ENCODE measurements at places on chromosomes 6 and 20.

DNA sequence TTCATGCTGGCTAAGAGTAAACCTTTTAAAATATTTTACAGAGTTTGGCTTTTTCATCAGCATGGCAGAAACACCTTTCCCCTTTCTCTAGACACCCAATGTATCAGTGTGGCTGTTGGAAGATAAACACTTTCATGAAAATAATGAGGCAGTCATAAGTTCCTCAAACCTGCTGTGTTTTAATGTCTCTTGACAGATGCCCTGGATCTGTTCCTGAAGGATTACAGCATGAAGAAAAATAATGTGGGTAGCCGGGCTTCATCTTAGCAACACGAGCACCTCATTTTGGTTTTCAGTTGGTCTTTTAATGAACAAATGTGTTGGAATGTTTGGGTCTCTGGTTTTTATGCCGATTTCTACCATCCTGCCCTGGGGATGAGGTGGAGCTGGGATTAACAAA lies 45.5 kb upstream of the UNC93A start:
- no peak for DNase-seq

DNA sequence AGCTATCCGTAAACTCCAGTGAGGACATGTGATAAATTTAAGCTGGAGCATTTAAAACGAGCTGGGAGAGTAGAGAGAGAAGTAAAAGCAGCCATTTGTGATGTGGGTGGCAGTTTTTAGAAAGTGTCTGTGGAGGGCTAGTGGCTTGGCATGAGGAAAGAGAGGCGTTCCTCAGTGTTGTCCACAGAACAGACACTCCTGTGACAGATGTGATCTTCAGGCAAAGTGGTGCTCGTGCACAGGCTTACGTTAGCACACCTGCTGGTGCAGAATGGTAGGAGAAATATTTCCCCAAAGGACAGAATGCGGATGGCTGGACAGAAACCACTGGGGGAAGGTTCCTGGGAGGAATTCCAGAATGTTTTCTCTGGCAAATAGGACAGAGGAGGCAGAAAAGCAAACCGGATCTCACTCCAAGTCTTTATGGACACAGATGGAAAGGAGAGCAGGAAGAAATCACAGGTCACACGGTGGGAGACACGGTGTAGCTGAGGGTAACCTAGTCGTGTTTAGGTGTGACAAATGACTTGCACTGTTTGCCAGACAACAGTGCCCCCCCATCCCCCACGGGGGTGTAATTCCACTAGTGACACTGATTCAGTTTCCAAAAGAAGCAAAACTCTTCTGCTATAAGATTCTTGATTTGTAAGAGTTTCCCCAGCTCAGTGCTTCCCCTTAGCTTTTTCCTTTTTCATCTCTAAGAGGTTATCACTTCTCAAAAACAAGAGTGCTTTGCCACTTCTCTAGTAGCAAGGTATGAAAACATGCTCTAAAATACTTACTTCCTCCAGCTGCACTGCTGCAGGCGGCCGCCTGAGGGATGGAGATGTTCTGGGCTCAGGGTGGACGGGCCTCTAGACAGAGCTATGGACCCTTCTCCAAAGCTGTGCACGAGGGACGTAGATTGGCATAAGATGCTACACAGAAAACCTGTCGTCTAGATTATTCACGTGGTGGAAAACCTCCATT lies 293.2 kb downstream of the QKI start:
- no peak for DNase-seq

DNA sequence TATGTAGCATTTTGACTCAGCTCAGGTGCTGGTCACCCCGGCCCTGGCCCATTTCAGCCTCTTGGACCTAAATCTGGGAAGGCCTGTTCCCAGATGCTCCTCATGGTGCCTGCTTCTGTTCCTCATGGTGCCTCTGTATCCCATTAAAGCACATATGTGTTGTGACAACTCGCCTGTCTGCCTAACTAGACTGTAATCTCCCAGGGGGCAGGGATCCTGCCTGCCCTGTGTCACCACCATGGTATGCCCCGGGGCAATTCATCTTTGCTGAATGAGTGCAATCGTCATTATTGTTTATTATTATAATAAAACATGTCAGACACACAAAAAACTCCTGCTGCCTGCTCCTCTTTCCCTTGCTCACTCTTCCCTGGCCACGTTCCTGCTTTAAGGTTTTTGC lies 62.0 kb downstream of the ZFP64 start:
- no peak for DNase-seq

DNA sequence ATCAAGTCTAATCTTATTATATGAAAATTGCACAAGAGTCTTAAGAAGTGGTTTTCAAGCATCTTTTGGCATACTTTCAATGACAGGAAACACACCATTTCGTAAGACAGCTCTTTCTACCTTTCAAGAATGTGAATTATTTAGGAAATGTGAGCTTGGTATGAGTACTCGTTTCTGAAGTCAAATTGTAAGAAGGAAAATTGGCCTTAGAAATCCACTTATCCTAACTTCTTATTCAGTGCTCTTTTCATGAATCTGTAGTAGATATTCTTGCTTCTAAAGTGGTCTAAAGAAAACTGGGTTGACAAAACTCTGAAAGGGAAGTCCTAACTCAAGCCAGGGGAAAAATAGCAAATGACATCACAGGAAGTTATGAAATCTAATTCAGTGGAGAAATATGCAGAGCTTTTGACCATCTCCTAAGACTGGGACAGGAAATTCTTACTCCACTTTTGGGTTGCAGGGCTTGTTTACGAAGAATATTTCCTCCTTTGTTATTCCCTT lies 38.5 kb upstream of the OGFRL1 start:
- no peak for DNase-seq

- DNase-seq, result no peak
Observed at GRCh38 chr6:117498159-117498558, 15.7 kb downstream of the DCBLD1 start.

- no peak for DNase-seq
Observed at GRCh38 chr20:37529214-37529967, 1.7 kb upstream of the BLCAP start.

- DNase-seq, result no peak
Observed at GRCh38 chr6:1278061-1278720, 33.7 kb upstream of the FOXQ1 start.

DNA sequence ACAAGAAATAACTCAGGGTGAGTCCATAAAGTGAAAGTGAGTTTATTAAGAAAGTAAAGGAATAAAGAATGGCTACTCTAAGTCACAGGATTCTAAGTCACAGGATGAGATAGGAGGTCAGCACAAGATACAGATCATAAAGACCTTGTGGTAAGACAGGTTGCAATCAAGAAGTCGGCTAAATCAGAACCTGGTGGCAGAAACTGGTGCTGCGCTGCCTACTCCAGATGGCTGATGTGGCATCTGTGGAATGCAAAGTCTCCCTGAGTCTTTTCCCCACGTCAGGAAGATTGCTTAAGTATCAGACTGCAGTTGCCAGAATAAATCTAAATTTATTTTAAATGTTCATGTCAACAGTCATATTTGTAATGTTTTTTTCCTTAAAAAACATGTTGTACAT lies 10.7 kb upstream of the KCNK15 start:
- no peak for DNase-seq

- DNase-seq, result no peak
Observed at GRCh38 chr6:105192707-105193465, 13.1 kb upstream of the POPDC3 start.

GRCh38 chr6:20217891-20218290 lies 5.6 kb upstream of the MBOAT1 start:
- no peak for DNase-seq

DNA sequence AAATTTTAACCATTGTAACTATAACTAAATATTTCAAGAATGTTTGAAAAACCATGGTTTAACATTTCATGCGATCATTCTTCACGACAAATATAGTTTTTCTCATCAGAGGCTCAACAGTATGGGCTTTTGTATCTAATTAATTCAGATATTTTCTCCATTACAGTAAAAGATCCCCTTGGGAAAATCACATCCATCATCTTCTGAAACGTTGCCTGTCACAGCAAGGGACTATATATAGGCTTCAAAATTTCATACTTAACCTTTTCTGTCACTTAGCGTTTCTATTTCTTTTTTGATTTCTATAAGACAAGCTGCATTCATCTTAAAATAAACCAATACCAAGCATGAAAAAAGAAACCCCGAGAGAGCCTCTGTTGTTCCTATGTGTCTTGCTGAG lies 710.0 kb downstream of the PRKN start:
- no peak for DNase-seq

DNA sequence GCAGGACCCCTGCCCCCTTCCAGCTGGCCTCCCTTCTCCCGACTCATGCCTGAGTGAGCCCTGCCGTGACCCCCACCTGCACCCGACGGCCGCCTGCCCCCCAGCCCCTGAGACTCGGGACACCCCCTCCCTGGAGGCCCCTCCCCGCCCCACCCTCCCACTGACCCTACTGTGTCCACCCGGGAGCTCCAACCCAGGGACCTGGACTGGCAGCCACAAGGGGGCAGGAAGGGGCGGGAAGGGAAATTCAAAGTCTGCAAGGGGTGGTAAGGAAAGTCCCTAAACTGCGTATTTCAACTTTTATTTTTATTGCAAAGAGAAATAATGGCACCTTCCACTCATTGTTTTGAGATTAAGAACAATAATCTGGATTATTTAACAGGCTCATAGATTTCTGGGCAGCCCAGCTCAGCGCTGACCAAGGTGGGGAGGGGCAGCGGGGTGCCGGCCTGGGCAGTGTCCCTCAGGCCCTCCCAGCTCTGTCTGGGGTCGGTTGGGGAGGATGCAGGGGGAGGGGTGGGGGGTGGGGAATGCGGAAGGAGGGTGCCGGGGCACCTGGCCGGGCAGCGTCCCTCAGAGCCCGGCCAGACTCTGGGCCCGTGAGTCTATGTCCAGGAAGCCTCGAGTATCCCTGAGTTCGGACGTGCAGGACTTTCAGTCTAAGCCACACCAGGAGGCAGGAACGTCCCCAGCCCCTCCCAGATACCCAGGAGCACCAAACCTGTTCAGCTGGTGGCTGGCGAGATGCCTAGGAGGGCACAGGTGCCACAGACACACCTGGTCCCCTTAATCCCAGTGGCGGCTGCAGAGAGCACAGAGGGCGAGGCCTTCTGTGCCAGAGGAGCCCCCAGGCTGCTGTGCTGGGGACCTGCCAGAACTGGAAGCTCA lies 1.3 kb upstream of the PTK6 start:
- no peak for DNase-seq

DNA sequence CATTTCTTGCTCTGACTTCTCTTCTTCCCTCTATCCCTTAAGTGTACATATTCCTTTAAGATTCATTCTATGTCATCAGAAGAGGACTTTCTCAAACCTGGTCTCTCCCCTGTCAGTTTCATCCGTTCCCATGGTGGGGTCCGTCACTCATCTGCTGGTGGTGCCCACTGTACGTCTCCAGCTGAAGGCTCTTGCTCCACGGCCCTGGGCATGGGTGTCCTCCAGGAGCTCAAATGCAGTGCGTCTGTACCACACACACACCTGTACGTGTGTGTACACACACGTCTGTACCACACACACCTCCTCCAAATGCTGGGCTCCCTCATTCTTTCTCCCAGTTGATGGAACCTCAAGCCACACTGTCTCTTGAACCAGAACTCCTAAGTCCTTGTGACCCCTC lies 85.6 kb downstream of the CAP2 start:
- DNase-seq, result no peak

DNA sequence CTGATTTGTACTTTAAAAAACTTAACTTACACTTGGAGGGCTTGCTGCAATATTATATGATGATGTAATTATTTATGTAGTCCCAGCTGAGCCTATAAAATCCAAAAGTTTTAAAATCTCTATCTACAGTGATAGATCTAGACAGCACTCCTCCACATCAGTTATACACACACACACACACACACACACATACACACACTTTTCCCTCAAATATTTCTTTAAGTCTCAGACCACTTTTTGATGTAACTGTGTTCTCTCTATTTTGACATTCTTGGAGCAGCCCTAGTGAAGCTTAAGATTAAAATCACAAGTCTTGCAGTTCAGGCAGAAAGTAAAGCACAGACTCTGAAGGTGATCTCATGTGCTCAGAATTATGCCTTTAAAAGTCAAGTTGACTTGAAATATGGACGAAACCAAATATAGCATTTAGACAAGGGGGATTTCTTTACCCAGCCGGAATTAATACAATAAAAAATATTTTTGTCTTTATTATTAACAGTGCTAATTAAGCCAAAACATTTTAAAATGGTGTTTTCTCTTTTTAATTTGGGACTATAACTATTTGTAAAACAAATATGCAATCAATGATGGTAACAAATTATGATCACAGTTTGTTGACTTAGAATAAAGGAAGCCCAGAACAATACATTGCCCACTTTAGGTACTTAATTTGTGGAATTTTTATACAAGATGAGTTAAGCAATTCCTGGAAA lies 63.5 kb upstream of the TMEM30A start:
- no peak for DNase-seq

DNA sequence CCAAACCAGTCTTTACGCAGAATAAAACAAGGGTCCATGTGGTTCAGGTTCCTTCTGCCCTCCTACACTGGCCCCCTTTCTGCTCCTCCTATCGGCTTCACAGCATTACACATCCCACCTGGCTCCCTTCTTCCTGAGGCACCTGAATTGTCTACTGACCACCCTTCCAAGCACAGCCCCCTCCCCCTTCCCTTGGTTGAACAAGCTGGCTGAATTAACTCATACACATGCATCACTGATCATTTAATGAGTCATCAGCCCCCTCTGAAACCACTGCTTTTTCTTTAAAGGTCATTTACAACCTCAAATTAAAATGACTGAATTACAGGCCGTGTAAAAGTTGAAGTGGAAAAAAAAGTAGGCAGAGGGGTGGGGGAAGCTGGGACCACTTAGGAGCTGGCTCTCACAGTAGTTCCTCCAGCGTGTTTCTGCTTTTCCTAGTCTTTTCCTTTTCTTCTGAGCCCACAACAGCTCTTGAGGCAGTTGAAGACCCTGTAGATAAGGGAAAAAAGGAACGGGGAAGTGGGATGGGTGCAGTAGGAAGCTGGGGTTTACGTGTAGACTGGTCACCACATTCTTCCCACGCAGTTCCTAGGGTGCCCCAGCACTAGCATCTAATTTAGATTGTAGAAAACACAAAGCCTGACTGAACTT lies 67.6 kb downstream of the FYN start:
- DNase-seq, result no peak

DNA sequence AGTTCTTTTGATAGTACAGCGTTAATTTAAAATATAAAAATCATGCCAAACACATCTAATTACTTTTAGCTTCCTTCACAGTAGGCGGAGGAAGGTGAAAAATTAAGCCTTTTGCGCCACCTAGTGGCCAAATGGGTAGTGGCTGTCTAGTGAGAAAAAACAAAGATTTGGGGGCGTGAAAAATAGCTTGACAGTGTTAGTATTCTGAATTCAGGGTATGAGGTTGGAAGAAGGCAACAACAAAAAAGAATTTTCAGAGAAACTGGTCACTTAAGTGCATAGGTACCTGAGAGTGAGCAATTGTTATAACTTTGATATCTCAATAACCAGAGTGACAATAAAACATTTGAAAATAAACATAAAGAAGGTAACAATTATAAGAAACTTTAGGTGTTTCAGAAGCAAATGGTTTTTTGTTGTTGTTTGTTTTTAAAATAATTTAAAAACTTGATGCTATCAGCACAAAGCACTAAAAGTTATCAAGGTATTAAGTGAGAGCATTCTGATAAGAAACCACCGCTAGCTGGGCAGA lies 14.3 kb downstream of the PSMB9 start:
- no peak for DNase-seq

Measured in smooth muscle cell of the brain vasculature (primary cell).